Activated T-cell treated with anti-CD3 and anti-CD28 coated beads, Interleukin-2, amount 50 U/mL, for 24 hours (primary cell): ENCODE measurements at places on chromosomes 5 and 9.

DNA sequence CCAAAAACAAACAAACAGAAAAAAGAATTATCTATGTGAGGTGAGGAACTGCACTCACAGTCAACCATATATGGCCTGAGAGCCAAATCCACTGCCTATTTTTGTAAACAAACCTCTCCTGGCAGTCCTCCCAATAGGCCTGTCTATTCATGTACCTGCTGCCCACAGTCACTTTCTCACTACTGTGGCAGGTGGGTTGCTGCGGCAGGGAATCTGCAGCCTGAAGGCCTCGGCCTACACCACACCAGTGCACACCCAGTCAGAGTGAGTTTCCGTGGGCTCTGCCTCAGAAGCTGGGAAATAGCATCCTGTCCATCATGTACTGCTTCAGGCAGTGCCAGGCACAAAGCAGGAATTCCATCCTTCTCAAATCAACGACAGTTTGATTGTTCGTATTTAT is 82.3 kb downstream of the SPTLC1 start:
- no peak for DNase-seq

GRCh38 chr9:103755441-103755840 is 338.7 kb upstream of the SMC2 start:
- no peak for DNase-seq

GRCh38 chr5:82339792-82340191 is 61.6 kb upstream of the RPS23 start:
- DNase-seq: no peak

GRCh38 chr5:159216454-159216853 is 7.1 kb upstream of the RNF145 start:
- DNase-seq: no peak

DNA sequence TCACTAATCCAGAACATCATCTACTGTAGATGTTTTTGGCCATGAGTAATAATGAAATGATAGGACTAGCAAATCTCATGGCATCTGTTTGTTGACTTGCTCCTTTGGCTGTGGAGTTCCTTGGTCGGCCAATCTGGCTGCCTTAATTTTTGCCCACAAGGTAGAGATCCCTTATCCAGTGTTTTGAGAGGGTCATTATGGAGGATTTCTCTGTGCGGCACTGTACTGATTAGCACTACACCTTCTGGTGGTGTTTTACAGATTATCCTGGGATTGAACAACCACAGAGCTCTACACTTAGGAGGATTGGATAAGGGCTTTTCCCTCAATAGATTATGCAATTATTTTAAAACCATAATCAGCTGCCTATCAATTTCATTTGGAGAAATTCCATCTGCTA is 3.2 kb upstream of the ENHO start:
- peak; percentile 0 for DNase-seq

DNA sequence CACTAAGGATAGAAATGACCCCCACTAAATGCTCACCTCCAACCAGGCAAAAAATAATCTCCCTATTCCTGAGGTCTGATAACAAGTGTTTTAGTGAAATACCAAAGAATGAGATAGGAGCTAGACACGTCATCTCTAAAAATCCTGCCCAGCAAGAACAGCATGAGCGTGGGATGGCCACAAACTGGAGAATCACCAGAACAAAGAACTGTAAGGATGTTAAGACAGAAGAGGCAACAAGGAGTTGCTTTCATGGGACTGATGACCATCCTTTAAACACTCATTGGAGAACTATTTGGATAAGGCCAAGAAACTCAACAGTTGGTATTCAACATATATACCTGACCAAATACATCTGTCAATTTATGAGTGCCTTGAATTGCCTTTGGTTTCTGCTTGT is 113.7 kb downstream of the RASEF start:
- DNase-seq: no peak

DNA sequence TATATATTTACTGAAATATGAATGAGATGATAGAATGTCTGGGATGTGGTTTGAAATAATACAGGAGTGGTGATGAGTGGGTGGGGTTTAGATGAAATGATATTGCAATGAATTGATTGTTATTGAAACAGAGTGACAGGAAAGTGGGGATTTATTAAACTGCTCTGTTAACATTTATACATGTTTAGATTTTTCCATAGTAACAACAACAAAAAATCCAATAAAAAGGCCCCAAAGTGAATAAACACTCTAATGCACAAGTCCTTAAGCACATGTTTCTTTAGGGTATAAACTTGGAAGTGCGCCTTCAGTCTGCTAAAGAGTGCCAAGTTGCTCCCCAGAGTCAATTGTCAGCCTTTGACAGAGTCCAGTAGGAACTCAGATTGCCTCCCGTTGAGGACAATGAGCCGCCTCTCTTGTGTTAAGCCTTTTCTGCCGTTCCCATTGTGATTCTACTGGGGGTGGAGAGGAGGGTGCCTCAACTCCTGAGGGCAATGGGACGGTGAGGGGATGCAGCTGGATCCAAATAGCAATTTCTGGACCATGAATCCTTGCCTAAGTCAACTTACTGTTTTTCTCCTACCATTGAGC is 112.3 kb downstream of the SLC28A3 start:
- no peak for DNase-seq

DNA sequence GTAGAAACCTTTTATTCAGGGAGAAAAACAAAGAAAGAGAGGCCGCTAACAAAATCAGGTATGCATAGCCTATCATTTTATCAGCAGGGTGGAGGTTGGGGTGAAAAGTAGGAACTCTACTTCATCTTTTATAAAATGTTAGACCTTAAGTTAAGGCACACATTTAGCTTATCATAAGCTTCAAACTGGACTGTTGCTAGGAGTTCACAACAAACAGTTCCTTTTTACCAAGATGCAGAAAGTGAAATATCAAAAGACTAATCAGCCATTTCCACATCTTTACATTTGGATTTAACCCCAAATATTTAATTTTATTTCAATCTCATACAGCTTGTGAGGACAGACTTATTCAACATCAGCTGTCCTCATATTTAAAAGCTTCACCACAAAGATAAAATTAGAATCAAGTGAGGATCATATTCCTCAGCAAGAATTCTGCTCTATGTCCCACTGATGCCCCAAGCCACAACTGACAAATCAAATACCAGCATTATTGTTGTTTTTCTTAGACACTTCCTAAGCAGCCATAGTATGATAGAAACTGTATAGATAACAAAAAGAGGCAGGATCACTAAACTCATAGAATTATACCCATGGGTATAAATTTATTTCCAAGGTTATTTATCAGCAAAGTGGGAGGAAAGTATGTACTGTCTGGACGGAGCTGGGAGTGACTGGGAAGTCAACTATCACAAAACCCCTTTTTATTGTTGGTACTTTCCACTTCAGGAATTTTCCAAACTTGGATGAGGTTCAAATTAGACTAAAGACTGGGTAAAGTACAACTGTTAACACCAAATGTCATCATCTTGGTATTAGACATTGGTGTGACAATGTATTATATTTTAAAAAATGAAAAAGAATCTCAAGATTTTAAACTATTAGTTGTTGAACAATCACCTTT is 29.9 kb upstream of the MYOT start:
- DNase-seq: no peak

GRCh38 chr5:158422653-158423515 is 563.9 kb upstream of the CLINT1 start:
- DNase-seq: no peak

DNA sequence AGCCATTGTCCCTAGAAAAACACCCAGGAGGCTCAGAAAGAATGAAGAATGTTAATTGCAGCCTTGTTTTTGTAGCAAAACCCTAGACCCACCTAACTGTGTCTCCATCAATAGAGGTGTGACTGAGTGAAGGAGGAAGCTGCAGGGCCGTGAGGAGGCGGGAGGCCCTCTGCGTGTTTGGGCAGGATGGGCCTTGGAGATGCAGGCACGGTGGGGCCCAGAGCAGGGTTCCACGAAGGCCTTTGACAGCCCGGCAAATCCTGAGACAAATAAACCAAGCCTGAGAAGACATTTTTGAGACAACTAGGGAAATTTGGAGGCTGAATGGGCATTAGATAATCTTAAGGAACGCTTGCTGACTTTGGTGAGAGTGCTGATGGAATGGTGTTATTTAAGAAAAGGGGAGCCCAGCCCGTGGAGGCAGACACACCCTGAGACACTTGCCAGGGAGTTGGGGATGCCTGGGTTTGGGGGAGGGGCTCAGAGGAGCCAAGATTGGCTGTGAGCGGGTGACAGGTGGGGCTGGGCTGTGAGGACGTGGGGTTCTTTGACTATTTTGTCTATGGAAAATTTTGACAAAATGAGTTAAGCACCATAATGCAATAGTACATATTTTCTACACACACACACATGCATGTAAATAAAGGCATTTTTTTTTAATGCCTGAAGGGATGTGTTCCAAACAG is 48.8 kb downstream of the BARX1 start:
- no peak for DNase-seq

- DNase-seq: no peak
Measured at GRCh38 chr9:34520505-34521385, 2.0 kb downstream of the ENHO start.

DNA sequence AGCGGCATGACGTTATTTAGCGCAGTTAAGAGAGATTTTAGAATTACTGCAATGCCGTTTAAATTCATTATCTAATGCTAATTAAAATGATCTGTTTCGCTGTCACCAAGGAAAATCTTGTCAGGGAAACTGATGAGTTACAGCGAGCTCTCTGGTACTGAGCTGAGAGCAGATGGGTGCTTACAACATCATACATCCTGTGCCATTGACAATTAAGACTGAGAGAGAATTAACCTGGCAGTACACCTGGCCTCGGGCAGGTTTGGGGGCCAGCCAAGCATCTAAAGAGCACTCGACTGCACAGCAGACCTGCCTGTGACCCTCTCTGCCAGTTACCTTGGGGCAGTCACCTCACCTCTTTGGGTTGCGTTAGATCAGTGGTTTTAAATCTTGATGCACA is 55.0 kb downstream of the PUM3 start:
- no peak for DNase-seq

DNA sequence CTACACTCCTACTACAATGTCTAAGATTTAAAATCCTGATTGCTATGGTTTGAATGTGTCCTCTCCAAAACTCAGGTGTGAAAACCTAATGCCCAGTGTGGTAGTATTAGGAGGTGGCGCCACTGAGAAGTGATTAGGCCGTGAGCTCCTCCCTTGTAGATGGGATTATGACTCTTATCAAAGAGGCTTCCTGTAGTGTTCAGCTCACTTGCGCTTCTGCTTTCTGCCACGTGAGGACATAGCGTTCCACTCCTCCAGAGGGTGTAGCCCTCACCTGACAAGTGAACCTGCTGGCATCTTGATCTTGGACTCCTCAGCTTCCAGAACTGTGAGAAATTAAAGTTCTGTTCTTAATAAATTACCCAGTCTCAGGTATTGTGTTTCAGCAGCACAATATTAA is 33.0 kb upstream of the WHRN start:
- no peak for DNase-seq

DNA sequence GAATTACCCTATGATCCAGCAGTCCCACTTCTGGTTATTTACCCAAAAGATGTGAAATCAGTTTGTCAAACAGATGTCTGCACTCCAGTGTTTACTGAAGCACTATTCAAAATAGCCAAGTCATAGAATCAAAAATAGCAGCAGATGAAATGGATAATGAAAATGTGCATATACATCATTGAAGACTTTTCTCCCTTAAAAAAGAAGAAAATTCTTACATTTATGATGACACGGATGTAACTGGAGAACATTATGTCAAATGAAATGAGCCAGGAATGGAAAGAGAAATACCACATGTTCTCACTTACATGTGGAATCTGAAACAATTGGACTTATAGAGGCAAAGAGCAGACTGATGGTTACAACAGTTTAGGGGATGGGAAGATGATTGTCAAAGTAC is 21.5 kb upstream of the PLEKHG4B start:
- DNase-seq: no peak

DNA sequence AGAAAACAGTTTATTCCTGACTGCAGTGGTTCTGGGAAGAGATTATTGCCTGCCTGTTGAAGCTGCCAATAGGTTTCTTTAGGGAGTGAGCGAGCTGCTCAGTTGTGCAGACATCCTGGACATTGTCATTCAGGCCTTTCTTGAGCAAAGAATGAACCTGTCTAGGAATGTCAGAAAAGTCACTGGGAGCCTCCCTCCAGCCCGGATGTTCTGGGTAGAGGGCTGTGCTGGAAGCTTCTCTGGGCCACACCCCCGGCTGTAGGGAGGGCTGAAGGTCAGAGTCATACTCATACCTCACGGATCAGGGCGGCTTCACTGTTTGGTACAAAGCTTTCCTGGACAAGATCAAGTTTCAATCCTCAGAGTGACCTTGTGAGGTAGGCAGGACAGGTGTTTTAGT is 33.4 kb upstream of the TBC1D2 start:
- no peak for DNase-seq

DNA sequence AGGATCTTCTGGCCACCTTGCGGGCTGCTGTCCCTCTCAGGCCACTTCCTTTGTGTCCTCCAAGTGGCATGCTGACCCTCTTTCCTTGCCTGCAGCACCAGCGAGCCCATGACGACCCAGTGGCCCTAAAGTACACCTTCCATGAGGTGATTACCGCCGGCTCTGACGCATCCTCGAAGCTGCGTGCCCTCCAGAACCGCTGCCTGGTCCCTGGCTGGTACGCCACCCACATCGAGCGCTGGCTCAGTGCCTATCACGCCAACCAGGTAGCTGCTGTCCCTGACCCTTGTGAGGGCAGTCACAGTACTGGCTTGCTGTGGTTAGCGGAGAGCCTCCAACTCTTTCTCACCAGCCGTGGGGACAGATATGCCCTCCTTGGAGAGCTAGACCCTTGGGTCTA is 40.2 kb downstream of the NDST1 start:
- DNase-seq: no peak

DNA sequence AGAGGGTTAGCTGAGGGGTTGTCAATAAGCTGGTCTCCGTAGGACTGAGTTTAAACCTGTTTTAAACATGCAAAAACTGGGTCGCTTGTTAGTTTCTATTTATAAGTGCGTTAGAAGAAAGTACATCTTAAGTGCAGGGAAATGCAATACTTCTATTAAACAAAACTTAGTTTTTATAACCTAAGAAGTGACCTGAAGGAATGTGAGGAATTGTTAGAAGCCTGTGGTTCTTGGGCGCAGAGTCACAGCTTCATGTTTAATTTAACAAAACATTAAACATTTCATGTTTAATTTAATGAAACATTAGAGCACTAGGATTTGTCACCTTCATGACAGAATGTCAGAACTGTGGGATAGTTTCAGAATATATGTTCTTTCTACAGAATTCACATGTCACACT is 469.2 kb upstream of the WWC1 start:
- DNase-seq: no peak

DNA sequence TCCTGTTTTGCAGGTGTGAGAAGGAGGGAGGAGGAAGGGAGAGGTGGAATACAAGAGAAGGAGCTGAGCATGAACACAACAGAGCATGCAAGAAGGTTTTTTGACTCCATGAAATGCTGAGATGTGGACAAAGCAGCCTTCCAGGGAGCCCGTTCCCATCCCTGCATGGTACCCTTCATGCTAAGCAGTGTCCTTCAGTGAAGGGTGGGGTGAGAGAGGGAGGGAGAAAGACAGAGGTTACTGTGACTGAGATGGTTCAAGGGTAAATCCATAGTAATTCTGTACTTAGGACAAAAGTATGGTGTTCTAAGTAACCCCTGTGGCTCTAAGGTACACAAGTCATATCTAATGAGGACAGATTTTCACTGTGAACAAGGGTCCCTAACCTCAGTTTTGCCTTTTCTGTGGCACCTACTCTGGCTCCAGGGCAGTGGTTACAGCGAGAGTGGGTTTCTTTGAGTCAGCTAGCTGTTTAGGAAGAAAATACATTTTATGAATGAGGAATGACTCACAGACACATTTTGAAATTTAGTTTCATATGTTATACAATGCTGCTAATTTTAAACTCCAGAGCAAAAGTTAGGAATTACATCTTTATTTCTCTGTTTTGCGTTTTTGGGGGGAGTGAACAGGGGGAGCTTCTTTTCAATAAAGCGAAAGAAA is 184.9 kb upstream of the SLC12A2 start:
- no peak for DNase-seq
